ENCODE measurements at places on chromosomes 1 and 21. TPM values are rescaled to one million over a fixed set of nuclear protein-coding genes. Genes with fewer than 3 reads are reported as not detected.

Gene PAPPA2
- 5.4 TPM for total RNA-seq

Gene CLEC20A
- total RNA-seq = not detected

Gene NBPF19
- 20.5 TPM for total RNA-seq

Gene LRRN2
- total RNA-seq = 10.8 TPM

Gene FCGR3B
- total RNA-seq = 0.36 TPM

Gene HAO2
- total RNA-seq = not detected

Gene SPRR2A
- not detected for total RNA-seq

Gene FCRL2
- not detected for total RNA-seq

Gene SLAMF6
- not detected for total RNA-seq

Gene BTBD8
- 97.8 TPM for total RNA-seq

Gene NUAK2
- 1.3 TPM for total RNA-seq

GRCh38 chr1:161381707-161382106, 14.0 kb upstream of the CFAP126 start:
- no peak for DNase-seq

GRCh38 chr1:158249646-158250045, 4.6 kb upstream of the CD1A start:
- DNase-seq = no peak

GRCh38 chr1:86965012-86965826, 50.8 kb downstream of the HS2ST1 start:
- no peak for DNase-seq

GRCh38 chr1:2384941-2385481, 6.3 kb downstream of the MORN1 start:
- peak; percentile 85 for DNase-seq

GRCh38 chr1:232973652-232974611, 23.5 kb downstream of the NTPCR start:
- DNase-seq = no peak

DNA sequence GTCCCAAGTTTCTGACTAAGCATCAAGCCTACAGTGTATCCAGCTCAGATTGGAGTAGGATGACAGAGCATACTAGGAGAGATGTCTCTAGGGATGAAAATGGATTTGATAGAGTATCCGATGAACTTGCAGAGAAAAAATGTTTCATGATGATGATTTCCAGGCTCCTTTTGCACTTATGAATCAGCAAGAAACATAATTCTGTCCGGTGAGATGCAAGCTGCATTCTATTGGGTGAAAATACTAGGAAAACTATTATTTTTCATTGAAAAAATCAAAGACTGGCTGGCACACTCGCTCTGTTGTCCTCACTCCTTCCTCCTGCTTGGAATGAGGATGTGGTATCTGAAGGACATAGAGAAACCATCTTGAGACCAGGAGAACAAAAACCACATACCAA, 35.4 kb upstream of the RAB3GAP2 start:
- DNase-seq = no peak

GRCh38 chr1:64033667-64034220, 169.7 kb upstream of the UBE2U start:
- no peak for DNase-seq

DNA sequence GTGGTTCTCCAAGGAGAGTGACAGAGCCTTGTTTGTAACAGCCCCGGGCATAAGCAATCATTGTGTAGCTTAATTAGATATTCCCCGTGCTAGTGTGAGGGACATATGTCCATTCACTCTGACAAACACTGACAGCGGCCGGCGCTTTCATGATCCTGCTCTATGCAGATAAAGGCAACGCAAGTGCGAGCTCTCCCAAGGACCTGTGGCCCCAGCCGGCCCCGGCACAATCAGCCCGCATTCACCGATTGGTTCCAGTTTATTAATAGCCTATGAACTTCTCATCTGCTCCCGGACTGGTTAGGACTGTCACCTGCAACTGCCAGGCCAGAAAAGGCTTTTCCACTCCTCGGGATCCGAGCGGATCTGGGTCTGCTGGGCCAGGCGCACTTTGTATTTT, 18.0 kb upstream of the OLIG1 start:
- no peak for DNase-seq

- peak; percentile 9 for DNase-seq
Measured at GRCh38 chr1:145917595-145917994, 922 bp downstream of the PEX11B start.

- no peak for DNase-seq
Measured at GRCh38 chr21:39319251-39319756, 5.9 kb upstream of the BRWD1 start.

DNA sequence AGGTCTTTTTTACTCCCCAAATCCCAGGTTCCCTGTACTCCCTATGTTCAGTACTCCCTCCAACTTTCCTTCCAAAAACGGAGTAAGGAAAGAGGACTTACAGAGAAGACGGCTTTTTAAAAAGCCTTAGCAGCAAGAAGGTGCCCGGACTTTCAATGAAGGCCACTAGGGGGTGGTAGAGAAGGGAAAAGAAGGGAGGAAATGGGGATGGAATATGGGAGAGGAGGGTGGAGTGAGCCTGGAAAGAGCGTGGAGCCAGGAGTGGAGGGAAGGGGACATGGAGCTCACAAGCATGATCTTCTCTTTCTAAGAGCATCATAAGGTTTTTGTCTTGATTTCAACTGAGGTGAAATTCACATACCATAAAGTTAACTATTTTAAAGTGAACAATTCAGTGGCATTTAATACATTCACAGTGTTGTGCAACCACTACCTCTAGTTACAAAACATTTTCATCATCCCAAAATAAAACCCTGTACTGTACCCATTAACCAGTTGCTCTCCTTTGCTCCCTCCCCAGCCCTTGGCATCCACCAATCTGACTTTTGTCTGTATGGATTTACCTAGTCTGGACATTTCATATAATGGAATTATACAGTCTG, 129.9 kb downstream of the ZNF281 start:
- no peak for DNase-seq

- no peak for DNase-seq
Measured at GRCh38 chr1:23751050-23751814, 8.0 kb downstream of the ELOA start.

GRCh38 chr1:161082996-161083747, 6.2 kb downstream of the NECTIN4 start:
- no peak for DNase-seq

GRCh38 chr1:181558416-181558815, 75.1 kb downstream of the CACNA1E start:
- no peak for DNase-seq

Measured in cerebellum (tissue), 4 donors.